ENCODE measurements at places on chromosomes 11 and 22.

GRCh38 chr22:36009085-36009484, 19.5 kb downstream of the RBFOX2 start:
- no peak for DNase-seq

- DNase-seq = no peak
Measured at GRCh38 chr11:128367573-128367972, 219.8 kb downstream of the ETS1 start.

DNA sequence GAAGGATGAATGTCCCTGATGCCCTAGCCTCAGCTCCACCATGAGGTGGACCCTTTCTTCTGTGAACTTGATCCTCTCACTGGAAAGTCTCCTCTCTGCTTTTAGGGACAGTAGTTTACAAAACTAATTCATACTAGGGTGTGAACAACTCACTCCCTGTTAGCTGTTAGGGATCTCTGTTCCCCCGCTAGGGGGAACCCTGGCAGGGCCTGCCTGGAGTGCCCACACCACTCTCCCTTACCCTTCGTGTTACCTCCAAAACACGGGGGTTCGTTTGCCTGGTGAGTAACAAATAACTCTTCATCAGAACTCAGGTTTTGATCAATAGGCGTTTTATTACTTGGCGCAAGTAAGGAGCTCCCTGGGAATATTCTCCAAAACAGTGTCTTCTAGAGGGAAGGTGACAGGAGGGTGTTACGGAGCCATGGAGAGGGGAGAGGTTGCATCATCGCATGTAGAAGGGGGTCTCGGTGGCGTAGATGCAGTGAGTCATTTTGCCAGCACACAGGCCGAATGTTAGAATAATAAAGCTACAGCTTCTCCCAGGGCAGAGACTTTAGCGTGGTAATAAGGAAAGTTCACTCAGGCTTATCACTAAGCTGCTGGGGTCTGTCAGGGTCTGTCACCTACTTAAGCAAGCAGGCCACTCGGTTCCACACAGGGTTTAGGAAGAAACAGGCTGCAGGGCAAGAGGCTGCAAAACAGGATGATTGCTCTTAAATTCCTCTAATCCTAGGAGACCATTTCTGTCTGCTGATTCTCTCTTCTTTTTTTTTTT, 45.8 kb downstream of the C11orf96 start:
- DNase-seq = no peak

DNA sequence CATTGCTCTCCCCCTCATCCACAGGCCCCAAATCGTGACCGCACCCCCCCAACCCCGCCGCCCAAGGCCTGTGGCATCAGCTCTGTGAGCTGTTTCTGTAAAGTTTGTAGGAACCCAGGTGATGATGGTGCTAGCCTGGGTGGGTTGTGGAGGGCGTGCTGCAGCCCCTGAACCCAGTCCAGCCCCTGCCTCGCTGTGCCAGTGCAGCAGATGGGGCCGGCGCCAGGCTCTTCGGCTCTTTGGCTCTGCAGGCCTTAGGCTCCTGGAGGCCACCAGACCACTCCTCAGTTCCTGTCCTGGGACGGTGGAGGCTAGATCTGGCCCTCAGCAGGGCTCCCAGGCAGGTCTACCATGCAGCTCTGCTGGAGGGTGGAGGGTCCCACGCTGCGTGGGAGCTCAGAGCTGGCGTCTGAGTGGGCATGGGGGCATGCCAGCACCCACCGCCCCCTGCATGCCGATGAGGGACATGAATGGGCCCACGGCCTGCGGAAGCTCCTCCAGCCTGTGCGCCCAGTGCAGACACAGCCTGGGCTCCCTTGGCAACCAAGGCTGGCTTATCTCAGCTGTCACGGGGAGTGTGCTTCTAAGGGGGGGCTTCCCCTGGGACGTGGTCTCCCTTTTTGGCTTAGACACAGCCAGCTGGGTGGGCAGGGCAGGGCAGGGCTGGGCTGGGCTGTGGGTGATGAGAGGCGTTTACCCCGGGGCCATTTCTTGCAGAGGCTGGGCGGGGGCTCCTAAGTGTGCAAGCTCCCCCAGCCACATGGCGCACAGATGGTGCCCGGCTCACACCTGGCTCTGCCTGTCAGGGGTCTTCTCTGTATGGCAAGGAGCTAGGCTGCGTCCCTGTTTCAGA, 1187.6 kb downstream of the BRD1 start:
- no peak for DNase-seq

Data from head of caudate nucleus (tissue), 42 donors.